Amniotic stem cell (primary cell): ENCODE measurements at places on chromosomes 5 and 9.

GRCh38 chr5:134594336-134594735 lies 38.3 kb downstream of the SAR1B start:
- DNase-seq, result no peak

- DNase-seq, result no peak
Measured at GRCh38 chr5:14712666-14713065, 48.1 kb downstream of the OTULIN start.

GRCh38 chr5:145090115-145090514 lies 745.0 kb downstream of the PRELID2 start:
- DNase-seq, result no peak

GRCh38 chr9:134704498-134704897 lies 62.9 kb downstream of the COL5A1 start:
- no peak for DNase-seq

DNA sequence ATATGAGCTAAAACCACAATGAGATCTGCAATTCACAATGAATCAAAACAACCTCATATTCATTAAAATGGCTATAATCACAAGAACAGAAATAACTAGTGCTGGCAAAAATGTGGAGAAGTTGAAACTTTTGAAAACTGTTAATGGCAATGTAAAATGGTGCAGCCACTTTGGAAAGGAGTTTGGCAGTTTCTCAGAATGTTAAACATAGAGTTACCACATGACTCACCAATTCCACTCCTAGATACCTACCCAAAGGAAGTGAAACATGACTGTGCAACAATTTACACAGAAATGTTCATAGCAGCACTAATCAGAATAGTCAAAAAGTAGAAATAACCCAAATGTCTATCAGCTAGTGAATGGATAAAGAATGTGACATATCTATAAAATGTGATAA lies 862.2 kb downstream of the DTWD2 start:
- DNase-seq, result no peak

- no peak for DNase-seq
Measured at GRCh38 chr9:22483528-22484070, 37.0 kb downstream of the DMRTA1 start.

GRCh38 chr5:7894439-7894838 lies 25.5 kb downstream of the MTRR start:
- no peak for DNase-seq

GRCh38 chr5:9920697-9921096 lies 290.5 kb upstream of the TAS2R1 start:
- no peak for DNase-seq

DNA sequence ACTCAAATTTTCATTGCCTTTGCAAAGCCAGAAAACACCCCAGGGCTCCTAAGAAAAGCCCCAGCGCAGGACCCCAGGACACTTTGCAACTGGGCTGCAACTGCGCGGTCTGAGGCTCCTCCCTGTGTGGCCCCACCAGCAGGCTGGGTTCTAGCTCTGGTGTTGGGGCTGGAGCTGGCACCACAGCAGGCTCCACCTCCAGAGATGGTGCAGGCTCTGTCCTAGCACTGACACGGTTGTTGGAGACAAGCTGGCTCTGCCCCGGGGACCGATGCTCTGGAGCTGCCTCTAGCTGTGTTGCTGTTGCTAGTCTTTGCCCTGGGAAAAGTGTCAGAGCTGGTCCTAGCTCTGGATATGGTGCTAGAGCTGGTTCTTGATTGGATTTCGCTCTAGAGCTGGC lies 13.6 kb downstream of the LCN10 start:
- DNase-seq, result no peak

- DNase-seq, result no peak
Measured at GRCh38 chr9:98154678-98155077, 35.7 kb upstream of the TRIM14 start.

DNA sequence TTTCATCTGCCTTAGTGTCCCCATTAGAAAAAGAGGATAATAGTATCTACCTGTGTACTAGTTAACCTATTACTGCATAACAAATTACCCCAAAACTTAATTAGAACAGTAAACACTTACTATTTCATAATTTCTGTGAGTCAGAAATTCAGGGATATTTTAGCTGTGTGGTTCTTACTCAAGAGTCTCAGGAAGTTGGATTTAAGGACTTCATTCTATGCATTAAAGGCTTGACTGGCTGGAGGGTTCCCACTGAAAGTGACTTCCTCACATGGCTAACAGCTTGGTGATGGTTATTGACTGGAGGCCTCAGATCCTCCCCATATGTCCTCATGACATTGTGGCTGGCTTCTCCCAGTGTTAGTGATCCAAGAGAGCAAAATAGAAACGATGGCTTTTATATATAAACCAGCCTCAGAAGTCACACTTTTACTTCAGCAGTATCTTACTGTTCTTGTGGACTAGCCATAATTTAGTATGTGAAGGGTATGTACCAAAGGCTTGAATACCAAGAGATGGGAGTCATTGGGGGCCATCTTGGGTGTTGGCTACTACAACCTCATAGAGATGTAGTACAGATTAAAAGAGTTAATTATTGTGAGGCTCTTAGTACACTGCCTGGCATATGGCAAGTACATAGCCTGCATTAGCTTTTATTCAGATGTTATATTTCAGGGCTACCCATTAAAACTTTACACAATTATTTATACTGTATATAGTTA lies 9.9 kb downstream of the RAD23B start:
- no peak for DNase-seq

DNA sequence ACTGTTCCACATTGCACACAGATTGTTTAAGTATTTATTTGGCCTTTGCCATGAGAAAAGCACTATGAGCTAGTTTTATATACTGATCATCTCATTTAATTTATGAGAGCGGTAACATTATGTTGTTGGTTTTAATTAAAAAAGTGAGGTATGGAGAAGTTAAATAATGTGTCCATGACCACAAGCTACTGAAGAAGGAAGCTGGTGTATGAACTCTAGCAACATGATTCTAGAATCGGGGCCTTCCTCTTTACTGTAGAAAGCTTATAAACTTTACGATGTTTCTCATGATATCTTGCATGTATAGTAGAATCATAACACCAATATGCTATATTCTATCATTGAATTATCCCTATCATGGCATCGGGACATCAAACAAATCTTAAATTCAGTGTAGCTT lies 52.9 kb upstream of the CDH18 start:
- DNase-seq, result no peak

GRCh38 chr5:143635888-143636287 lies 176.1 kb upstream of the HMHB1 start:
- no peak for DNase-seq

GRCh38 chr5:38615042-38615441 lies 58.6 kb upstream of the LIFR start:
- DNase-seq, result no peak

GRCh38 chr9:92720807-92721535 lies 43.7 kb downstream of the BICD2 start:
- no peak for DNase-seq

- DNase-seq, result no peak
Measured at GRCh38 chr9:20065796-20066700, 277.2 kb upstream of the SLC24A2 start.

- DNase-seq, result no peak
Measured at GRCh38 chr5:107268241-107268640, 402.5 kb downstream of the EFNA5 start.

DNA sequence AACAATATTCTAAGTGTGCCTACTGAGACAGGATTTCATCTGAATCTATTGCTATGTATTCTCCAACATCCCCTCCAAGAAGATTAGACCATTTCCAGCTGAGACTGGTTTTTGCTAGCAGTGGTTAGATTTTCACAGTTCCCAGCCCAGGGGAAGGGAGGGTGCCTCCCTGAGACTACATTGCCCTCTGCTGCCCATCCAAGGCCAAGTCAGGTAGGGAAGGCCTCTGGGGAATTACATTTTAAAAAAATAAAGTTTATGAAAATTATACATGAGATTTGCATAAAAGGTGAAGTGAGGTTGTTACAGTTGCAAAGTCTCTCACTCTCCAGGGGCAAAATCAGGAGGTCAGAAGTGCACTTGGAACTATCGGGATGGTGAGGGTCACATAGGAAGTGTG lies 28.0 kb upstream of the SYK start:
- no peak for DNase-seq

DNA sequence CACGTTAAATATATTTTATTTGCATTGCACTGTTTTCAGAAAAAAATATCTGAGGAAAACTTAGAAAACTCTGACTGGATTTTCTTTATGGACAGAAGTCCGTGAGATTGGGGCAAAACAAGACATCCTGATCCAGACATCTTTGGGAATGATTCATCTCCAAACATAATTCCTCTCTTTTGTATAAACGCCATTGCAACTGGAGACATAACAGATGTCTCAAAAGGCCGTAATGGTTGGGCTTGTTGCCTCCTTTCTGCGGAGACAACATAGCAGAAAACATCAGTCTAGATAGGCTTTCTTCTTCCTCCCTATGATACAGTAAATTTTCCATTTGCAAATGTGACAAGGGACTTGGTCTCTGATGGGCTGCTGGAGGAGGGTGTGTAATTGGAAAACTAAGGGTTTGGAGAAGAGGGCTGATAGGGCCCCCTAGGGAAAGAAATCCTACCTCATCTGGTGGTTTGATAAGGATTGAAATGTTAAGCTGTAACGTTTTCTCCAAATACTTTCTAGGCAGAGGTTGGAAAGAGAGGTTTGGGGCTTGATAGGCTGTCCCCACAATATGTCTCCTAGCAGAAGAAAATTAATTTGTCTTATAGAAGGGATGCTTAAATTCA lies 631.5 kb upstream of the ST8SIA4 start:
- no peak for DNase-seq

- no peak for DNase-seq
Measured at GRCh38 chr5:31280210-31280609, 86.7 kb downstream of the CDH6 start.

DNA sequence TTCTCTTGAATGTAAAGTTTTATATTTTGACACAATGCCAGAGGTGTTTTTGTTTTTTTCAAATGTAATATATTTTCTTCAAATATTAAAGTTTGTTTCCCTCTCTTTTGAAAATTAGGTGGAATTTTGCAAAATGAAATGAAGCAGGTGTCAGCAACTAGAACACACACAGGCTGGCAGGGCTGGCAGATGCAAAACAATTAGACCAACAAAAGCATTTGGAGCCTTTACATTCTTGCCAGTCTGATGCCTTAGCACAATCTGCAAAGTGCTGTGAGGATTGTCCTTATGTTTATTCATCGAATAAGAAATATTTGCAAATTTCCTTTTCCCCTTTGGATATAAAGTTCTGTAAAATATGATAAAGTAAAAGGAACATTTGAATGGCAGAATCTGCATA lies 1063.9 kb downstream of the CDH9 start:
- DNase-seq, result no peak

DNA sequence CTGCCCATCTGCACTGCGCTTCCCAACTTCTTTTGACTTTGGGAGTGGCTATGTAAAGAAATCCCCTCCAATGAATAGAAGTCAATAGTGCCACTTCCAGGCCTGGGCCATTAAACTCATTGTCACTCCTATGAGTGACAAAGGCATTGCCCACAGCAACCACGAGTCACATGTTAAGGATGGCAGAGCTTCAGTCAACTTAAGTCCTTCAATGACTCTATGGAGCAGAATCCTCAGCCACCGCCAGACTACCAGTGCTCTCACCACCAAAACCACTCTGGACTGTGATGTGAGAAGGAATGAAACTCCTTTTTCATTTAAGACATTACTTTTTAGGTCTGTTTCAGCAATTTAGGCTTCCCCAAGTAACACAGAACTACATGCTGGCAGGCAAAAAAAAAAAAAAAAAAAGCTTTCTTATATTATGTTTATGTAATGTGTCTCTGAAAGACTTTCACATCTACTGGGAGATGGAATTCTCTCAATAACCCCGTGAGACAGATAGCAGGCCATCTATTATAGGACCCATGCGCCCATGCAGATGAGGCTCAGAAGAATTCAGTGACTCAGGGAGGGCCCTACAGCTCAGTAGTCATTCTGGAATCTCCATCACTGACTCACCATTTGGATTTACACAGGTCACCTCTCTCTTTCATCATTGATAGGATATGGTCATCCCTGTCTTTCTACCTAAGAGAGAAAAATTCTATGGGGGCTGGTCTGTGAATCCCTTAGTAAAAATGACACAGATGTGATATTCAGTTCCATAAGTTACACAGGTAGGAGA lies 180.5 kb downstream of the CEMIP2 start:
- no peak for DNase-seq

- no peak for DNase-seq
Measured at GRCh38 chr5:72849546-72849945, 33.1 kb downstream of the TNPO1 start.

- DNase-seq, result no peak
Measured at GRCh38 chr5:112312295-112313275, 106.5 kb downstream of the EPB41L4A start.

DNA sequence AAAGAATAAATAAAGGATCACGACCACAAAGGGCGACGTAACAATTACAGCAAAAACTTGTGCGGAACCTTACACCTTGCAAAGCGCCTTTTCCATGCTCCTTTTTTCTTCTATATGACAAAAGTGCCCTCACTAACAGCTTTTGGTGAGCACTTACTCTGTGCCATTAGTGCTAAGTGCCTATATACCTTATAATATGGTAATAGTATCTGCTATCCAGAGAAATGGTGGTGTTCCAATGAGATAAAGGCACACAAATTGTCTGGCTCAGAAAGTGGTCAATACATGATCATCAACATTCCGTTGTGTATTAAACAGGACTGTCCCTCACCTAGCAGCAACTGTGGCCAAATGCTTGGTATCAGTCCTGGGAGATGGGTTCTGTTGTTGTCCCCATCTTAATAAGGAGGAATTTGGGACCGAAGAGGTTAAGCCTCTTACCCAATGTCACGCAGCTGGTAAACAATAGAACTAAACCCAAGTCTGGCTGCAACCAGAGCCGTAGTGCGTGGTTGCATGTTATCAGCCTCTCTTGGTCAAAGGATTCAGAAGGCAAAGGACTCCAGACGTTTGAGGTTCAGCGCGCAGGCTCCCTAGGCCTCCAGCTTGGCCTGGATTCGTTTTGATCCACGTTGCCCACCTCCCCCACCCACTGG lies 564 bp upstream of the TOR2A start:
- no peak for DNase-seq

DNA sequence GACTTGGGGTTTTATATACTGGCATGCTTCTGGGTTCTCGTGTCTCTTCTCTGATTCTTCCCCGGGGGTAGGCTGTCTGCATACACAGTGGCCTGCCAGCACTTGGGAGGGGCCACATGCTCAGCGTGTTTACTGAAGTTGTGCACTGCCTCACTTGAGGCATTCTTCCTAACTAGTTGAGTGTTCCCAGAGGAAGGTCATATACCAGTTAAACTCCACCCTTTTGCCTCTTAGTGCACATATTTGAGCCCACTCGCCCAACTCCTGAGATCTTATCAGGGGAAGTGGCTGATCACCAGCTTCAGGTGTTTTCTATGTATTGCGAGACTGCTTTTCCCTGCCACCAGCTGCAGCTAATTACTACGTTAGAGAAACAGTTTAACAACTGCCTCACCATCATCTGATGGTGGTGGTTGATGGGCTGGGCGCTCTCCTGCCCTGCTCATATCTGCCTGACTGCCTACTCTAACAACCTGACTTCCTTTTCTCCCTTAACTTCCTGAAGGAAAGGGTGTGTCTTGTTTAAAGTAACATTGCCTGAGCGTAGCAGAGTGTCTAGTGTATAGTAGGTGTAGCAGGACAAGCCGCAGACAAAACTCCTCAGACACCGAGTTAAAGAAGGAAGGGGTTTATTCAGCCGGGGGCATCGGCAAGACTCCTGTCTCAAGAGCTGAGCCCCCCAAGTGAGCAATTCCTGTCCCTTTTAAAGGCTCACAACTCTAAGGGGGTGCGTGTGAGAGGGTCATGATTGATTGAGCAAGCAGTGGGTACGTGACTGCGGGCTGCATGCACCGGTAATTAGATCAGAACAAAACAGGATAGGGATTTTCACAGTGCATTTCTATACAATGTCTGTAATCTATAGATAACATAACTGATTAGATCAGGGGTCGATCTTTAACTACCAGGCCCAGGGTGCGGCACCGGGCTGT lies 60.1 kb upstream of the CLINT1 start:
- no peak for DNase-seq

- DNase-seq, result no peak
Measured at GRCh38 chr9:72065076-72065475, 4.7 kb upstream of the C9orf57 start.
